ENCODE measurements at places on chromosomes 1 and 21.

DNA sequence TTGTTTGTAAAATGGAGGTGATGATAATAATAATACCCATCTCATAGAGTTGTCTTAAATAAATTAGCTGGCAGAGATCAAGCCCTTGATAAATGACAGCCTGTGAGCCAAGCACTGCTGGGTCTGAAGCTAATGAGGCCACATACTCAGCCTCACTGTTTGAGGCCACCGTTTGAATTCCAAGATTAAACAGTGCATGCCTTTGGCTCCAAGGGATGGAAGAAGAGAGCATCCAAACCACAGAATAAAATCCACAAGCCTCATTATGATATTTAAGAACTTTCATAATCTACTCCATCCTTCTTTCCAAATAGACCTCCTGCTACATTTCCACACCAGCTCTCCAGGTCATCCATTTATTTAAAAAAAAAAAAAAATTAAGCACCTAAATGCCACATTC is 29.0 kb downstream of the TGFBR3 start:
- DNase-seq = no peak

- DNase-seq = no peak
Measured at GRCh38 chr1:94661431-94661932, 119.9 kb upstream of the F3 start.

GRCh38 chr1:154334079-154335024 is 9.0 kb downstream of the ATP8B2 start:
- DNase-seq = no peak

DNA sequence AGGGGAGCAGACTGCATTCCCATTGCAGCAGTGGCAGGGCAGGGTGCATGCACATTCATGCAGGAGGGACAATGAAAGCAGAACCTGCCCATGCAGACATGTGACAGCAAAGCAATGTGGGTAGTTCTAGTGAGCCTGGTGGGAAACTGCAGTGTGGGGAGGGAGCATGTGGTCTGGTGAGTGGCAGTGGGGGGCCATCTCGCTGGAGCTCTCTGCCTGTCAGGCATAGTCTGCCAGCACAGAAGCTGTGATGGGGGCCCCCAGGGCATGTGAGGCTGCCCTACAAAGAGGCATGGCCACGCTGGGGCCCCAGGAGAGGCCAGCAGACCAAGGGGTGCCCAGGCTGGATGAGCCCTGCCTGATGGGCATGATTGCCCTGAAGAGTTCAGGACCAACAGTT is 579.7 kb downstream of the PTPRC start:
- no peak for DNase-seq

DNA sequence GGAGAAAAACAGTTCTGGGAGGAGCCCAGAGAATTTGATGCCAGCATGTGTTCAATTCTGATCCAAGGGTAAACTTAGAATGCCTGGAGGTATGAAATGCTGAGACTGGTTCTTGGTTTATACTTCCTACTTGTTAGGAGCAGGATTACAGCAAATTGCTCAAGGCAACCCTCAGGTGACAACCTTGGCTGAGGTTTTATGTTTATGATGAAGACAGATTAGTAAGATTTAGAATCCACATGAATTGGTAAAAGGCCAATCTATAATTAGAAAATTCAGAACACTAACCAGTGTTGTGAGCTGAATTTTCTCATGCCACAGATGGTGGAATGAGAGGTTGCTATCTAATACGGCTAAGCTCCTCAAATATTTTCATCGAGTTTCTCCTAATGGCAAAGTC is 235.3 kb upstream of the NRIP1 start:
- DNase-seq = no peak
